Right lobe of liver (tissue), 6 donors: ENCODE measurements at places on chromosomes 4 and X. TPM values are rescaled to one million over a fixed set of nuclear protein-coding genes. Genes with fewer than 3 reads are reported as not detected.

HS3ST1 gene
- 0.67 TPM for total RNA-seq

DNAAF6 gene
- not detected for total RNA-seq

DNA sequence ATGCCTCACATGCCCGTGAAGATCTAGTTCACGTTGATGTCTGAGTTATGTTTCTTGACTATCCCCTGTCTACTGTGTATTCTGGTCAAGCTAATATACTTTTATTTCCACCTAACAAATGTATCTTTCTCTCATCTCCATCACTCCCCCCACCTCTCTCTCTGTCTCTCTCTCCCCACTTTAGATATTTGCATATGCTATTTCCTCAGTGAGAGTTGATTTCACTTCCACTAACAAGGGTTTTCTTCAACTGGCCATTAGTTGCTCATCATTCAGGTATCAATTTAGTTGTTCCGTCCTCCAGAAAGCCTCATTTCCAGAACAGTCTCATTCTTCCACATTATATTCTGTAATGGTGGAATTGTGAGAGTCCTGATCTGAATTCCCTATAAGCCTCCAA is 1777.8 kb upstream of the TENM3 start:
- no peaks in the 10 kb centered on the region for H3K36me3 ChIP-seq
- no peaks in the 10 kb centered on the region for H3K4me1 ChIP-seq
- no peaks in the 10 kb centered on the region for H3K27me3 ChIP-seq

GRCh38 chr4:159016593-159017024 is 86.3 kb upstream of the RAPGEF2 start:
- H3K4me3 ChIP-seq: no peak overlapping the region
- peak; percentile 31 for DNase-seq
- no peaks in the 10 kb centered on the region for H3K27me3 ChIP-seq
- no peaks in the 10 kb centered on the region for H3K36me3 ChIP-seq

TEX13D gene
- total RNA-seq: not detected

GRCh38 chrX:110331444-110332030 is 13.7 kb upstream of the AMMECR1 start:
- no peaks in the 10 kb centered on the region for H3K36me3 ChIP-seq
- DNase-seq: no peak
- no peaks in the 10 kb centered on the region for H3K4me1 ChIP-seq
- no peak overlapping the region for H3K27ac ChIP-seq

- DNase-seq: no peak
- H3K27me3 ChIP-seq: no peaks in the 10 kb centered on the region
- H3K36me3 ChIP-seq: no peaks in the 10 kb centered on the region
- H3K4me1 ChIP-seq: no peaks in the 10 kb centered on the region
- no peak overlapping the region for H3K4me3 ChIP-seq
- no peak overlapping the region for H3K27ac ChIP-seq
Measured at GRCh38 chrX:11103006-11103405, 8.1 kb upstream of the HCCS start.

ADH1B gene
- total RNA-seq: 636 TPM

- H3K27me3 ChIP-seq: no peaks in the 10 kb centered on the region
- no peak overlapping the region for H3K4me3 ChIP-seq
- no peaks in the 10 kb centered on the region for H3K4me1 ChIP-seq
- H3K36me3 ChIP-seq: no peaks in the 10 kb centered on the region
- no peak for DNase-seq
- no peak overlapping the region for H3K27ac ChIP-seq
Measured at GRCh38 chr4:159950707-159951106, 847.8 kb downstream of the RAPGEF2 start.

- peak overlapping the region; percentile 67 for H3K4me3 ChIP-seq
- no peak overlapping the region for H3K27ac ChIP-seq
- no peaks in the 10 kb centered on the region for H3K36me3 ChIP-seq
- DNase-seq: no peak
- no peaks in the 10 kb centered on the region for H3K27me3 ChIP-seq
- H3K4me1 ChIP-seq: no peaks in the 10 kb centered on the region
Measured at GRCh38 chr4:8157944-8158709, 486 bp downstream of the ABLIM2 start.

DNA sequence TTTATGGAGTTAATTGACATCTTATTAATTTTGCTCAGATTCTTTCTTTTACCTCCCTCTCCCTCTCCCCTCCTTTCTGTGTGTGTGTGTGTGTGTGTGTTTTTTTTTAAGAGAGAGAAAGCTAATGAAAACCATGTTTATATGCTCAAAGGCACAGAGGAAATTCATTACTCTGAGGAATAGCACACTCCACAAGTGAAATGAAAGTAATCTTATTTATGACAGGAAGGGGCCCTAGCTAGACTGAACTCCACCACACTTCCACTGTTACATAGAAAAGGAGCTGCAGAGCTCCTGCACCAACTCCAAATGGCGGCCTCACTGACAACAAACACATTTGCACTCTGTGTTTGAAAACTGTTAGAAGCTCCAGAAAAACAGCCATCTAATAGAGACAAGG is 150.6 kb downstream of the RASL11B start:
- H3K4me3 ChIP-seq: no peak overlapping the region
- H3K36me3 ChIP-seq: no peaks in the 10 kb centered on the region
- no peaks in the 10 kb centered on the region for H3K4me1 ChIP-seq

POF1B gene
- total RNA-seq: 0.19 TPM

GRCh38 chr4:37812713-37813112 is 13.8 kb upstream of the PGM2 start:
- no peaks in the 10 kb centered on the region for H3K4me1 ChIP-seq
- no peak overlapping the region for H3K27ac ChIP-seq
- H3K4me3 ChIP-seq: no peak overlapping the region
- DNase-seq: no peak

GRCh38 chr4:70239131-70239883 is 3.1 kb upstream of the CSN3 start:
- no peak overlapping the region for H3K4me3 ChIP-seq
- no peaks in the 10 kb centered on the region for H3K27me3 ChIP-seq
- no peak overlapping the region for H3K27ac ChIP-seq
- no peaks in the 10 kb centered on the region for H3K36me3 ChIP-seq

KIF4A gene
- total RNA-seq: 0.24 TPM

GRCh38 chr4:159131564-159131963 is 28.7 kb downstream of the RAPGEF2 start:
- H3K36me3 ChIP-seq: no peaks in the 10 kb centered on the region
- no peaks in the 10 kb centered on the region for H3K4me1 ChIP-seq
- H3K4me3 ChIP-seq: no peak overlapping the region

S100P gene
- 0.59 TPM for total RNA-seq
